ENCODE measurements at places on chromosomes 1 and 21.
A peak's percentile ranks its signal among the peaks of the same experiment; 100 is the strongest.

- no peak for DNase-seq
Measured at GRCh38 chr1:8006037-8006963, 19.8 kb downstream of the ERRFI1 start.

DNA sequence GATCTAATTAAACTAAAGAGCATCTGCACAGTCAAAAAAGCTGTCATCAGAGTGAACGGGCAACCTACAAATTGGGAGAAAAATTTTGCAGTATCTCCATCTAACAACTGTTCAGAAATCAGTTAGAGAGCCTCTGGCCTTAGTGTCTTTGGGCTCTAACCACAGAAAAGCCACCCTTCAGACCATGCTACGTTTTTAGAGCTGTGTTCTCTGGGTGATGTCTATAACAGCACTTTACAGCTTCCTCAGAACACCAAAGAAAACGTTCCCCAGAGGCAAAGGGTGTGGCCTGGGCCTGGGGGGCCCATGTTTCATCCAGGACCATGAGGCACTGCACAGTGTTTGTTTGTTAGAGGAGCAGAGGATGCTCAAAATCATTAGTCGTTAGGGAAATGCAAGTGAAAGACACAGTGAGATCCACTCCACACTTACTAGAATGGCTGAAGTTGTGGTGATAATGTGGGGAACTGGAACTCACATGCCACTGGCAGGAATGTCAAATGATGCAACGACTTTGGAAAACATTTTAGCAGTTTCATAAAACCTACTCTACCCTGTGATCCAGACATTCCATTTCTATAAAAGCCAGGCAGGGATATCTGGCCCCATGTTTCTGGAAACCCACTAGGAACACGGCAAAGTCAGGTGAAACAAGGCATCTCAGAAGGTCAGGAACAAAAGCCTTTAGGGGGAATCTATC is 250.4 kb upstream of the HOOK1 start:
- no peak for DNase-seq

- DNase-seq = no peak
Measured at GRCh38 chr1:147924813-147925212, 3.4 kb upstream of the GPR89B start.

GRCh38 chr1:77273891-77274290 is 7.9 kb upstream of the AK5 start:
- DNase-seq = no peak

GRCh38 chr1:28132171-28133167 is 44.0 kb downstream of the PTAFR start:
- DNase-seq = no peak

GRCh38 chr1:172359491-172359999 is 60.9 kb upstream of the C1orf105 start:
- no peak for DNase-seq

DNA sequence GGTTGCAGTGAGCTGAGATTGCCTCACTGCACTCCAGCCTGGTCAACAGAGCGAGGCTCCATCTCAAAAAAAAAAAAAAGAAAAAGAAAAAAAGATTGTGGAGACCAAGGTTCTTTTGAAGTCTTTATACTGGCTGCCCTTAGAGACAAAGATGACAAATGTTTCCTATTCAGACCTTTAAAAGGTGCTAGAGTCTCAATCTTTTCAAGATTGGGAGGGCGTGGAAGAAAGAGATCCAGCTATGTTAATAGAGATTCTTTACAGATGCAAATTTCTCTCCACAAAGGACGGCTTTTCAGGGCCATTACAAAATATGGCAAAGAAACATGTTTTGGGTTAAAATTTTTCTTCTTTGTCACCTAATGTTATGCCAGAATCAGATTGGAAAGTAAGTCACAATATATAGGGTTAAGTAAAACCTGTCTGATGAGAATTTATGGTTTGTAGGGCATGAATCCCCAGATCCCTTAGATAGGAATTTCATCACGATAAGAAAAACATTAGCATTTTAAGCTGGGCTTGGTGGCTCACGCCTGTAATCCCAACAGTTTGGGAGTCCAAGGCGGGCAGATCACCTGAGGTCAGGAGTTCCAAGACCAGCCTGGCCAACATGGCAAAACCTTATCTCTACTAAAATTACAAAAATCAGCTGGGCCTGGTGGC is 13.0 kb upstream of the MORC3 start:
- DNase-seq = no peak

DNA sequence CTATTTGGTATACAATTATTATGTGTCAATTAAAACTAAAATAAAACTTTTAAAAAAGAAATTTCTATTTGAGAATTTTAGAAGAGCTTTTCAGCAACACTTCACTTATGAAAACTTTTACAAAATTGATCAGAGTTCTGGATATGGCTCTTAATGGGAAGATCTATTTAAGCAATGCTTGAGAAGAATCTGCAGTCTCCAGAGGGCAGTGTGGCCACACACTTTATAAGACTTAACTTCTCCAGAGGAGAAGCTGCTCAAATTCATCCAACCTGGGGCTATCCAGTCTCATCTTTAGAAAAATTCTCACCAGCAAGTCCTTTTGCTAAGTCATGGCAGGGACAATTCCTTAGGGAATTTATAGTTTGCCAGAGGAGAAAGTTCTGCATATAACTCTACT is 25.2 kb upstream of the AGO1 start:
- no peak for DNase-seq

DNA sequence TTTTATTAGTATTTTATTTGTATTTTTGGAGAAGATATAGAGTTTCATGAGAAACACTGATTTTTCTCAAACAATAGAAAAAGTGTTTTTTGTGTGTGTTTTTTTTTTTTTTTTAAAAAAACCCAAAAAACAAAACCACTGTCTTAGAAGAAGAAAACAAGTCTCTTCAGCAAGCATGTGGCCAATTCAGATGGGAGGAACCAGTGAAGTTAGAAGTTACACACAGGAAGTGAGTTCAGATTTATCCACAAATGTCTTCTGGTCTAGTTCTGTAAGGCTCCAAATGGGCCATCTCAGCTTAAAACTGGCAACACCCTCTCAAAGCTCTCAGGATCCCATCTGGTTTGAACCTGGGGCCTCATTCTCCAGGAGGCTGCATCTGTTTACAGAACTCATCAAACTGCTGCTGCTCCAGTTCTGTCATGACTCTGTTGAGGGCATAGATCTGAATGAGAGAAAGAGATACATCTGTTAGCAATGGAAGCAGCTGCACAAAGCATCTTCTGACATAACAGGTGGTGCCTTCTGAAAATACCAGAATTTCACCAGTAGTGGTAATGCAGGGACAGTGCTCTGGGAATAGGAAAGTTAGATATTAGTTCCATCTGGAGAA is 9.8 kb upstream of the ERMAP start:
- no peak for DNase-seq

- DNase-seq = no peak
Measured at GRCh38 chr1:12608311-12608957, 9.6 kb downstream of the DHRS3 start.

GRCh38 chr1:116489231-116489697 is 81.6 kb downstream of the CD58 start:
- no peak for DNase-seq

DNA sequence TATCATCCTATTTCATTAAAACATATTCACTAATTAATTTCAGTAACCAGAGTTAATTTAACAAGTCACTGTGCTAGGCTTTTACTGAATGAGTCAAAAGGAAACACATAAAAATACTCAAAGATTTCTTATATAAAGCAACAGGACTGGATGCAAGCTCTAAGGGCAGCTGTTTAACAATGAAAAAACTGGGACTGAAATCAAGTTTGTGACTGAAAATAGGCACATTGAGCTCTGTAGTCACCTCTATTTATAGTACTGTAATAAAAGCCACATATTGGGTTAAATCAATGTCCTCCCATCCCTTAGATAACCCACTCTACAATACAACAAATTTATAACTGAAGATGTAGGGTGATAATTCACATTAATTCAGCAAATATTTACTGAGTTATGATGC is 52.4 kb downstream of the SMYD3 start:
- DNase-seq = no peak

GRCh38 chr1:66532798-66533783 is 862 bp upstream of the SGIP1 start:
- no peak for DNase-seq

DNA sequence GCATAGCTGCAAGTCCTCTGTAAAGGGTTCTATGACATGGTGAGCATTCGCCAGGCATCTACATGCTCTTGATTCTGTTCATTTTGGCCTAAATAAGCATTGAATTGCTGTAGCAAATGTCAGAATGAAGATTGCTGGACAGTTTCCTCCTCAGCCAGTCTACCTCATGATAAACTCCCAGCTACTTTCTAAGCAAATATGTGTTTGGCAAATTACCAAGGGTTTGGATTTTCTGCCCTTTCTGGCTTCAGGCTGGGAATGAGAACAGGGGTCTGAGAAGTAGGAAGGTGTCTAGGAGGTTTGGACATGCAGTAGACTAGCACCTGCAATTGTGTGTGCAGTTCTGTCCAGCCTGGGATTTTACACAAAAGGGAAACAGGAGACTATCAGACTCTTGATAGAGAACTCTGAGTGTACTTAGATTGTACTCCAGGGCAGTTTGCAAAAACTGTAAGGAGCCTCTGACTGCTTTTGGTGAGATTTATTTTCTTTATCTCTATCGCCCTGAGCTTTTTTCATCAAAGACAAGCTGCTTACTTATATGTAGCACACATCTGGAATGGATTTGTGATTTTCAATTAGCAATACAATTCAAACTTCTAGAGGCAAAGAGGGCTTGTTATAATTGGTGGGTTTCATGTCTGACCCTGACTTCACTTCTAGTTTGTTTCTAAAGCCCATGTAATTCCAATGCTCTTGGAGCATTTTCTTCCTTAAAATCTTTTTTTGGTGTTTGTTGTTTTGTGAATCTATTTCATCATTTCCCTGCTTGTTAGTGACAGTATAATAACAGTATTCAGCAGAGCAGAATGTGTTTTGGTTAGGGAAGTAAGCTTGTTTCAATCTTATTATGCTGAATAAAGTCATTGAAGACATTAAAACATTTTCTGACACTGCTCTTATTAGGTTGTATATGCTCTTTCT is 150.8 kb downstream of the VPS13D start:
- DNase-seq = no peak

- no peak for DNase-seq
Measured at GRCh38 chr21:39568361-39568760, 44.4 kb upstream of the B3GALT5 start.

- no peak for DNase-seq
Measured at GRCh38 chr1:39638965-39639304, 508 bp downstream of the HEYL start.

- no peak for DNase-seq
Measured at GRCh38 chr1:206892351-206892984, 4.8 kb upstream of the IL24 start.

- peak; percentile 6 for DNase-seq
Measured at GRCh38 chr1:150066838-150067183, 765 bp upstream of the VPS45 start.

DNA sequence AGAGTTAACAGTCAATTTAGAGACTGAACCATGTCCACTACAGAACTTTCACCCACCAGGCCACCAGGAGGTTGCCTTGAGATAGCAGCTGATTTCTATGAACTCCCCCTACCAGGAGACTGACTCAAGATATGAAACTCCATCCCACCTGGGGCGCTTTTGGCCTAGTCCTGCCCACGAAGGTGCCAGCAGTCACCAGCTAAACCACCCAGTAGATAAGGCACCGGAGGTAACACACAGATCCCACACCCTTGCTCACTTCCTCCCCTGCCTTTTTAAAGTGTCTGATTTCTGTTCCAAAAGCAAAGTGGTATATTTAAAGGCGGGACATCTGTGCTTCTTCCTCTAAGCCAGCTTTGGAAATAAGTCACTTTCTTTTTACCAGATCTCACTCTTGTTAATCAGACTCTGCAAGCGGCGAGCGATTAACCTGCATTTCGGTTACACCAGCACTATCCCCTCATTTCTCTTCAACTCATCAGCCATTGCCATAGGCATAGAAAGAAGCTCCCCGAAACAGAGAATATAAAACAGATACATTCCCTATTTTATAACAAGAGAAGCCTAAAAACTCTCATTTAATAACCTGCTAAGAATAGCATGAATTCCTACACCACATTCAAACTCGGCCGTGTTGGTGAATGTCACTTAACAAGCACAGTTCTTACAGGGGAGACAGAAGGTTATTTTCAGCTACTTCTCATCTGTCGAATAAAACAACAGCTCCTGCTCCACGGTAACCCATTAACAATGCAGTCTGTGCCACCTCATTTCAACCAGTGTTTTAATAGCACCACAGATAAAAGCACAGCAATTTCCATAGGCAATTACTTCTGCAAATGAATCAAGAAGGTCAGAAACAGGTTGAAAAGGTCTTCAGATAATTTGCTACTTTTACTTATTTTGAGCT is 318.1 kb downstream of the KCNH1 start:
- DNase-seq = no peak

DNA sequence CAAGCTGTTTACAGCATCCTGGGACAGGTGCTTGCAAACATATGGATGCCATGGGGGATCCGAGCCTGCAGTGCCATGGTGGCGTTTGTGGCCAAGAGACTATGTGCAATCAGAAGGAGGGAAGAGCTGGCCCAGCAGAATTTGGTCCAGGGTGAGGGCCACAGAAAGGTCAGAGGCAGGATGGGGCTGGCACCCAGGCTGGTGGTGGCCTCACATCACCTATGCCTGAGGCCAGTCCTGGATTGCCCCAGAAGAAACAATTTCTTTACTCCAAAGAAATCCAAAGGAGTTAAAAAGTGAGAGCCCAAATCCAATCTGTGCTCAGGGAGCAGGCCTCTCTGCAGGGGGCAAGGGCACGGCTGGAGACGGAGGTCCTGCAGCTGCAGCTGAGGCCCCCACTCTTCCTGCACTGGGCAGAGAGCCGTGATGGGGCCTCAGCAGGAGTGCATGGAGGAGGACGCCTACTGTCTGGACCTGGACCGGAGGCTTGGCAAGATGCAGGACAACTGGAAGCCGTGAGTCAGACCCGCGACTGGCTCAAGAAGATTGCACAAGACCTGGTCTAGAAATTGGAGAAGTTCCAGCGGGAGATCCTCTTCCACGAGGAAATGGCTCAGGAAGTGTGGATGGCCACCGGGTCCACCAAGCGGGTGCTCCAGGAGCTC is 163.5 kb downstream of the RYR2 start:
- DNase-seq = no peak

- DNase-seq = peak; percentile 55
Measured at GRCh38 chr1:2555634-2556276, 416 bp upstream of the TNFRSF14 start.

- no peak for DNase-seq
Measured at GRCh38 chr1:11134251-11134897, 34.7 kb upstream of the EXOSC10 start.

DNA sequence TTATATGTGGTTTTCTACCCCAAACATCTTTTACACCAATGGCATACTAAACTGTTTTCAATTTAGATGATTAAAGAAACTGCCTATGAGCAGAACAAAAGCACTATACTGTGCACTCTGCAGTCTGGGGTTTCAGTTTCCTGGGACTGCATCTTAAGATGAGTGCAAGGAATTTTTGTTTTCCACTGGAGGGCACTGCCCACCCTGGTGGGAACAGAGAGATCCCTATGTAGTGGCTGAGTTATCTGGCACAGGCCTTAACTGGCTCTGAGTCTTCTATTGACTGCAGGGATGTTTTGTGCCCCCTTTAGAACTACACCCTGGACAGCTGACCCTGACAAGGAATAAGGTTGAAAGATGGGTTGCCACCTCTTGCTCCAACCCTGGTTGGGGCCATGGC is 12.0 kb downstream of the PROK1 start:
- DNase-seq = no peak

GRCh38 chr1:241918879-241919278 is 38.7 kb upstream of the BECN2 start:
- DNase-seq = no peak

All from activated T-cell treated with anti-CD3 and anti-CD28 coated beads for 1 hour (primary cell).